ENCODE measurements at places on chromosomes 2 and 18. TPM values are rescaled to one million over a fixed set of nuclear protein-coding genes. Genes with fewer than 3 reads are reported as not detected.

- H3K4me1 ChIP-seq = no peaks in the 10 kb centered on the region
- no peak overlapping the region for H3K4me3 ChIP-seq
- DNase-seq = no peak
Observed at GRCh38 chr18:42937436-42937835, 178.0 kb downstream of the RIT2 start.

DNA sequence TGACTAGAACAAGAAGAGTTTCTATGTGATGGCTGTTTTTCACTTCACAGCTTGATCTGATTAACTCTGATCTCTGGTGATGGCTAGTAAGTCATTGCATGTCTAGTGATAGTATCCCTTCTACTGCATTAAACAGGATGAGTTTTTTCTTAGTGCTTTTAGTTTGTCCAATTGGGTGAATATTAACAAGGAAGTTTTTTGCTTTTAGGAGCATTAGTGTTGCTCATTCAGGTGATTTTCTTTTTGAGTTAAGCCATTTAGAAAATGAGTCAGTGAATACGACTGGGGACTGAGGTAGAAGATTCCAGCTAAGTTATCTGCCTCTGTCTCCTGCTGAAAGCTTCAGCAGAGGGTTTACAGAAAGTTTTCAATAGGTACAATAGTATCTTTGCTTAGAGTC is 306.7 kb downstream of the PIK3C3 start:
- H3K27me3 ChIP-seq = no peaks in the 10 kb centered on the region
- no peaks in the 10 kb centered on the region for H3K36me3 ChIP-seq
- no peaks in the 10 kb centered on the region for H3K4me1 ChIP-seq
- H3K4me3 ChIP-seq = no peak overlapping the region
- no peak for DNase-seq
- H3K27ac ChIP-seq = no peak overlapping the region

GRCh38 chr2:48715956-48716355 is 39.6 kb downstream of the LHCGR start:
- no peak overlapping the region for H3K4me3 ChIP-seq
- H3K27me3 ChIP-seq = no peaks in the 10 kb centered on the region
- no peak for DNase-seq

DNA sequence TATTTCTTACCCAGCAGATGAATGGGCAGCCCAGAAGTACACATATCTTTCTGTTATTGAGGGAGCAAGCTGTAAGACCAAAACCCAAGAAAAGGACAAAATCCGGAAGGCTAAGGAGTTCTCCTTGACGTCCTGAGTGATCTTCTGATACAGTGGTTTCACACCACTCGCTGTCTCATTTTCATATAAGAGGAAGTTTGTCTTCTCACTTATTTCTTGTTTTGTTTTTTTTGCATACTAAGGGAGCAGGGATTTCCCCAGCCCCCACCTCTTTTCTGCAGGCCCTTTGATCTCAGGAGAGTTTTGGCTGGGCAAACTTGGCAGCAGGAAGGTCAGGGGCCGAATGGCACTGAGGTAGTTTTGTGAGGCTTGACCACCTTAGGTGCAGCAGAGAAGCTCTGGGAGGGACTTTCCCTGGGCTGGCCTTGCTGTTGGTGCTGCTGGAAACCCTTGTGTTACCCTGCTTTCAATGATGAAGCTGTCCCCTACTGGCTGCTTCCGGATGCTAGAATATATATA is 13.3 kb downstream of the CHRNA1 start:
- no peak for DNase-seq
- peak overlapping the region; percentile 54 for H3K27ac ChIP-seq

- peaks cover 20% of the 10 kb centered on the region for H3K4me1 ChIP-seq
- H3K36me3 ChIP-seq = no peaks in the 10 kb centered on the region
- no peak for DNase-seq
- peaks cover 33% of the 10 kb centered on the region for H3K27me3 ChIP-seq
- H3K4me3 ChIP-seq = no peak overlapping the region
- no peak overlapping the region for H3K27ac ChIP-seq
Observed at GRCh38 chr2:16660114-16660513, 5.5 kb downstream of the CYRIA start.

DNA sequence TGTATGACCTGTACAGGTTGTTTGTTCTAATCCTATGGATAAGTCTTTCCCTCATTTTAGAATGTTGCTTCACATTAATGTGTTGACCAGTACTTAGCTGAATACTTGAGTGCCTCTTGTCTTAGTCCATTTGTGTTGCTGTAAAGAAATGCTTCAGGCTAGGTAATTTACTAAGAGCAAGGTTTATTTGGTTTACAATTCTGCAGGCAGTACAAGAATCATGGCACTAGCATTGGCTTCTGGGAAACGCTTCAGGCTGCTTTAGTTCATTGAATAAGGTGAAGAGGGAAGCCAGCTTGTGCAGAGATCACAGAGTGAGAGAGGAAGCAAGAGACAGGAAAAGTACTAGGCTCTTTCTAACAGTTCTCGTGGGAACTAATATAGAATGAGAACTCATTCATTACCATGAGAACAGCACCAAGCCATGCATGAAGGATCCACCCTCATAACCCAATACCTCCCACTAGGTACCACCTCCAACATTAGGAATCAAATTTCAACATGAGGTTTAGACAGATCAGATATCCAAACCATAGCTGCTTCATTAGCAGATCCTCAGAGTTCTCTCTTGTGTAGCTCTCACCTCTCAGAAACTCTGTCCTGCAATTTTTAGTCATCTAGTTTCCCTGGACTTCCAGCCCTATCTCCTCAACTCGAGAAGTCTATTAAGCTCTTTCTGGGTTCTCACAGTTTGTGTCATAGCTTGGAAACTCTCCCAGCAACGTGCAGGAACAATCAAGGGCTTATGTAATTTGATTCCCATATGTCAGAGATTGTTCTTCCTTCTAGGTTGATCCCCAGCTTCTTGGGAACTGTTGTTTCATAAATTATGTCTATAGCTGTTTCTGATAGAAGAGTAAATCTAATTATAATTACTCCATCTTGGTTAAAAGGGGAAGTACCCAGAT is 2082.3 kb upstream of the CELF4 start:
- H3K27me3 ChIP-seq = no peaks in the 10 kb centered on the region
- DNase-seq = no peak
- no peak overlapping the region for H3K4me3 ChIP-seq

DNA sequence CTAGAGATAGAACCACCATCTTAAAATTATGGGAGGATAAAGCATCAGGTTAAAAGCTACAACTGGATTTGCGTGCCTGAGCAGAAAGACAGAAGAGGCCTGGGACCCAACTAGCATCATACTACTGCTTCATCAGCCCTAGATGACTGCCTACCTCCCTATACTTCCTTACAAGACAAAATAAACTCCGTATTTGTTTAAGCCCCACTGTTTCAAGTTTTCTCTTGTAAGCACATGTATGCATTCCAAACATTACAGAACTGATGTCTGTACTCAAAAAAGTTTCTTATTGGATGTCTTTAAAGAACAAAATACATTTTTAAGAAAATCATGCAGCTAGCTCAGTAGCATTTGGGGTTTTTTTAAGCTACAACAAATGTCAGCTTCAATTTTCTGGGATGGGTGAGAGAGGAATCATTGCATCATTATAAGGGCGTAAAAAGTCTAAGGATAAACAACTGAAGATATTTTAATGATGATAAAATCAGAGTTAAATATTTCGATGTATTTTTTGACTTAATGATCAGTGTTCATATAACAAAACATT is 213.1 kb downstream of the EXOC6B start:
- no peaks in the 10 kb centered on the region for H3K4me1 ChIP-seq
- no peak for DNase-seq
- H3K27ac ChIP-seq = no peak overlapping the region
- no peaks in the 10 kb centered on the region for H3K27me3 ChIP-seq
- no peak overlapping the region for H3K4me3 ChIP-seq

DNA sequence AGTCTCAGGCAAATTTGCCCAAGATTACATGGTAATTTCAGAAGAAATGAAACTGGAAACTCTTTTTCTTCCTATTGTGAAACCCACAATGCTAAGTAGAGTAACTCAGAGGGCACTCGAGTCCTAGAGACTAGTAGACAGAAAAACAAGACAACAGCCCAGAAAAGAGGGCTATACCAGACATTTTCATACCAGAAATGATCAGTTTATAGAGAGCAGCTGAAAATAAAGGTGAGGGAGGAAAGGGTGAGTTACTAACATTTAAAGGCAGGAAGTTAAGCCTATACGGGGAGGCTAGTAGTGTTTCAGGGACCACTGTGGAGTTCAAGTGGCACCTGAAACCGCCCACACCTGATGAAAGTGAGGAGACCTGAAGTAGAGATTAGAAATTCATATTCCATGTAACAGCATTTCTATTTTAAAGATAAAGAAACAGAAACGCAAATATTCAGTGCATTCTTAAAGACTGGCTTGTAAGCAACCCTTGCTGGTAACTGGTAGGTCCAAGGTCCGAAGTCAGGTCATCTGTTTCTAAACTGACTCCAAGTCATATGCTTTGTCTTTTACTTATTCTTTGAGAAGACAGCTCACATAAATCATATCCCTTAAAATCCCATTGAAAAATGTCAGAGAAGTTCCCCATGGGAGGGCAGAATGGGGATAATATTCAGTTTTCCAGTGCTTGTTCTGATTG is 145.1 kb upstream of the ITGB6 start:
- H3K27ac ChIP-seq = peak overlapping the region; percentile 75
- no peak for DNase-seq
- peak overlapping the region; percentile 40 for H3K4me3 ChIP-seq
- H3K27me3 ChIP-seq = no peaks in the 10 kb centered on the region
- peaks cover 25% of the 10 kb centered on the region for H3K4me1 ChIP-seq

DNA sequence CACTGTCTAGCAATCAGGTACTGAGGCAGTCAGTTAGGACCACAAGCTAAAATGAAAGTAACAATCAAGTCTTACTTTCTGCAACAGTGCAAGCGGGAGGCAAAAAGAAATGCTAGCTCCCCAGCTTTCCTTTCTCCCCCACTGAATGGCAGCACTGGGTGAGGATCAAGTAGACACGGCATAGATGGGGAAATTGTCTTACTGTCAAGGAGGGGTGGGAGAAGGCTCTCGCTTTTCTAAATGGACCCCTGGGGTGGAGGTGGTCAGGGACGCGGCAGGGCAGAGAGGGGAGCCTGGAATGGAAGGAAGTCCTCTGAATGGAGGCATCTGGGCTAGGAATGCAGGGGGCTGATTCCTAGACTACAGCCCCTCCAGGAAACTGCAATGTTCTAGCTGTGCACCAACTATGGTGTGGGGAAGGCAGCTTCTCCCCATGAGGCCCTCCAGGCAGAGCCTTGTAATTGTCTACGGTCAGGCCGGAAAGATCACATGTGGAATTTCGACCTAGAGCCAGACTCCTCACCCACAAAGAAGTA is 24.3 kb downstream of the METTL8 start:
- no peak for DNase-seq
- H3K36me3 ChIP-seq = peaks cover 32% of the 10 kb centered on the region

DNA sequence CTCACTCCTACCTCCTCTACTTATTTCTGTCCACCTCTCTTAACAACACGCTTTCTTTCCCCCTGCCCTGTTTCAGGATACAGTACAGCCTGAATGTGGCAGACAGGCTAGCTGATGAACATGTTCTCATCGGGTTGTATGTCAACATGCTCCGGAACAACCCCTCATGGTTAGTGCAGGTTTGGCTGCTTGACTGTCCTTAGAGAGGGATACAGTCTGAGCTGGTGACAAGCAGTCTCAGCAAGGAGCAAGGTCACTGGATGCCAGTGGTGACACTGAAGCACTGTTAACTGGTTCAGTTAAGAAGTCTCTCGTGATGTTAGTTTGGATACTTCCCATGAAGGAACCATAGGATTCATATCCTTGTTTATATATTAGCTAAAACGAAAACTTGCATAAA is 128.6 kb downstream of the DTNA start:
- H3K4me3 ChIP-seq = no peak overlapping the region
- H3K27ac ChIP-seq = no peak overlapping the region
- peaks cover 7% of the 10 kb centered on the region for H3K4me1 ChIP-seq
- DNase-seq = no peak
- H3K36me3 ChIP-seq = no peaks in the 10 kb centered on the region

DNA sequence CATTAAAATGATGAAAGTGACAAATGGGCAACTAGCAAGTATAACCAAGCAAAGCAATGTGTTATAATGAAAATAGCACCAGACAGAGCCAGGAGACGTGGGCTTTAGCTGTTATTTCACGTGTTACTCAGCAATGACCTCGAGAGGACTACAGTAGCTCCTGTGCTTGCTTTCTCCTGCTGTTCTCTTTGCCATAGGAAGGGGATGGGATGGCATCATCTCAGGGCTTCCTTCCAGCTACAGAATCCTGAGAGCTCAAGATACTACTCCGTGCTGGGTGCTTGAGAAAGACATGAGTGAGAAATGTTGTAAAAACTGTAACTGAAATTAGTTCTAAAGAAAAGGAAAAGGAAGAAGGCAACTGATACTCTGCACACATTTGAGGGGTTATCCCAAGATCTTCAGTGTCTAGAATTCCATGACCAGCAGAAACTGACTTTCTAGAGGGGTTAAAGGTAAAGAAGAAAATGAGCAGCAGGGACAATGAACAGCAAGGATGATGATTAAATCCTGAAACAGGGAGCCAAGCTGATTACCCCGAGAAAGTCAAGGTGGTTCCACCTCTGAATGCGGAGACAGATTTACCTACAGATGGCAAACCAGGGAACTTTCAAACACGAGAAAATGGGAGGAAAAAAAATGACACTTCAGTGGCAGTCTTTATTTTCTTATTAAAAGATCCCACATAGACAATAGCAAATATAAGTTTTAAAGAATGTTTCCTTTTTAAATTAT is 33.4 kb downstream of the GAREM1 start:
- H3K27ac ChIP-seq = no peak overlapping the region
- H3K4me3 ChIP-seq = no peak overlapping the region
- no peak for DNase-seq
- H3K27me3 ChIP-seq = peaks cover 35% of the 10 kb centered on the region

DNA sequence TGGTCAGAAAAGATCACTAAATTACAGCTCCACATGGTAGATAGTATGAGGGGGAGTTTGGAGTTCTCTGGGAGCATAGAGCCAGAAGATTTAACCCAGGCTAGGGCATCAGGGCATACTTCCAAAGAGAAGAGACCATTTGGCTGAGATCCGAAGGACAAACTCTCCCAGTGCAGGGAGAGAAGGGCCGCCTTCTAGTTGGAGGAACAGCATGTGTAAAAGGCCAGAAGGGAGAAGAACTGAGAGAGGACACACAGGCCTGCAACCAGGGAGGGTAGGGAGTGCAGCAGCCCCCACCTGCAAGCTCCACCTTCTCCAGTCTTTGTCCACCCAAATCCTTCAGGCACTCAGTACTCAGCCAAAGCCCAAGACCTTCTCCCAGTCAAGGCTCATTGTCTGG is 182.0 kb downstream of the GFPT1 start:
- H3K27ac ChIP-seq = no peak overlapping the region
- peaks cover 15% of the 10 kb centered on the region for H3K27me3 ChIP-seq
- H3K4me1 ChIP-seq = no peaks in the 10 kb centered on the region
- no peak for DNase-seq

The SCG2 gene
- total RNA-seq = 0.07 TPM

The AGXT gene
- total RNA-seq = not detected

The GRB14 gene
- not detected for total RNA-seq

The GDF7 gene
- 0.11 TPM for total RNA-seq

The GNLY gene
- total RNA-seq = 21.9 TPM

The LBX2 gene
- total RNA-seq = 1.6 TPM

The TAF1B gene
- 32.4 TPM for total RNA-seq

The NCK2 gene
- 73.9 TPM for total RNA-seq
